ENCODE measurements at places on chromosomes 2 and 18.

DNA sequence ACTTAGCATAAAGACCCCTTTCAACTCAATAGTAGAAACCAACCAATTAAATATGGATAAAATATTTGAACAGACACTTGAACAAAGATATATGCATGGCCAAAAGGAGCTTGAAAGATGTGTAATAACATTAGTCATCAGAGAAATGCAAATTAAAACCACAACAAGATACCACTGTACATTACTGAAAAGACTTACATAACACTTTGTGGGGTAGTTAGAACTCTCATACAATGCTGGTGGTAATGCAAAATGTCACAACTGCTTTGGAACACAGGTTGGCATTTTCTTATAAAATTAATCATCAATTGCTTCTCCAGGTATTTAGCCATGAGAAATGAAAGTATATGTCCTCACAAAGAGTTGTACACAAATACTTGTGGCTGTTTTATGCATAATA lies 60.7 kb downstream of the TTC27 start:
- no peak for DNase-seq

- no peak for DNase-seq
Observed at GRCh38 chr2:24222946-24223345, 48.1 kb downstream of the FAM228A start.

DNA sequence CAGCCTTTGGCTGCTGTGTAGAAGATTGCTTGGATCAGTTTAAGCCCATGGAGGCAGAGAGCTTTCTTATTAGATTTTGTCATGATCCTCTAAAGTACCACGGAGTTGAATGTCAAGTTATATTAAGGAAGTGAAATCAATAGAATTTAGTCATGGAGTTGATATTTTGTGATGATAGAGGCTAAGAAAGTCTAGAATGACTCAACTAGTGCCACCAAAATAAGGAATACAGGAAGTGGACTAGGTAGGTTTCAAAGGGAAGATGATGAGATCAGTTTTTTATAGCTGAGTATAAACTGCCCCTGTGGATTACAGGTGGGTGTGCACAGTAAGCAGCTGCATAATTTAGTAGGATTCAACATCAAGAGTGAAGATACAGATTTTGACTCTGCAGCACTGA lies 25.2 kb downstream of the FBXO36 start:
- no peak for DNase-seq

DNA sequence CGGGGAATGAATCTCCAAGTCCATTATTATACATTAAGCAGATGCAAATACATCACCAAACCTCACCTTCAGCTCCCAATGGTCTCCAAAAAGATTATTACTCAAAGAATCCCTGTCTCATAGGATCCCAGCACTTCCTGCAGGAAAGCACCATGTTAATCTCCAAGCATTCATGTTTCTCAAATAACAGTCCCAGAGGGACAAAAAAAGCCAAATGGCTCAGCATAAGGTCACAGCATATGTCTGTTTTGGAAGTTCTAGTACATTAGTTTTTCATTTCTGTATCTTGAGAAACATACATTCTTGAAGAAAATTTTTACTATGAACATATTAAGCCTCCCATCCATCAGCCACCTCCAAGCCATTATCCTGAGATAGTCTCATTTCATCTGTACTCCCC lies 103.3 kb downstream of the METTL4 start:
- DNase-seq: no peak

GRCh38 chr2:29742656-29743055 lies 178.7 kb downstream of the ALK start:
- no peak for DNase-seq

DNA sequence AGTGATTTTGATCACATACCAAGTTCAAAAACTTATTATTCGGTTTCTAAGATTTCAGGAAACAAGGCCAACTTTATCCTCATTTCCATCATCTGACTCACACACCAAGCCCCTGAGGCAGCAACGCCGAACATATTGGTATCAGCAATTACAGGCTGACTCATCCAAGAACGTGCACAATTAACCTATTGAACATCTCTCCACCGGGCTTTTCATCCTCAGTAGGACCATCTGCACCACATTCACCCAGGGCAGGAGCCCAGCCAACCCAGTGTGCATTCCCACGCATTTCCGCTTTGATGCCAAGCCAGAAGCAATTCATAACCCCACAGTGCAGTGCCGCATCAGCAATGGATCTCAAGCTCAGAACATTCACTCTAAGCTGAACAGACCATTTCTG lies 52.9 kb downstream of the SCG2 start:
- no peak for DNase-seq

GRCh38 chr2:212919238-212919637 lies 232.2 kb downstream of the IKZF2 start:
- DNase-seq: no peak

DNA sequence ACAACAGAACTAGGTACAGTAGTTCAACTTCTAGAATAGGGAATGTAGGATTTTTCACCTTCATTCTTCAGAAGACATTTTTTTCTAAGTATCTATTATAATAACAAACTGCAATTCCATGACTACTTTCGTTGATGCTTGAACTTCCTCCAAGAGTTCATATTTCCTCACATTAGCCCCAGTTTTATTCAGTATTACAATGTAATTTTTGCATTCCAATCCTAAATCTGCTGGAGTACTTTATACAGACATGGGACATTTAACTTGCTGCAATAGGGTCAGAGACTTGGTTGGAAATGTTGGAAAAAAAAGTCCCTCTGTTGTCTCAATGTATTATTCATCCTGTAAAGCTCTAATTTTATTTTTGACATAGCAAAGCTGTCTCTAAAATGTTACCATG lies 19.6 kb upstream of the FTCDNL1 start:
- no peak for DNase-seq
